Neuronal stem cell (in vitro differentiated cells): ENCODE measurements at places on chromosomes 4 and X.

- H3K27me3 ChIP-seq: peaks cover 23% of the 10 kb centered on the region
- no peaks in the 10 kb centered on the region for H3K36me3 ChIP-seq
- DNase-seq: no peak
These were observed 78.3 kb downstream of the FHDC1 start for GRCh38 chr4:153014460-153014859.

DNA sequence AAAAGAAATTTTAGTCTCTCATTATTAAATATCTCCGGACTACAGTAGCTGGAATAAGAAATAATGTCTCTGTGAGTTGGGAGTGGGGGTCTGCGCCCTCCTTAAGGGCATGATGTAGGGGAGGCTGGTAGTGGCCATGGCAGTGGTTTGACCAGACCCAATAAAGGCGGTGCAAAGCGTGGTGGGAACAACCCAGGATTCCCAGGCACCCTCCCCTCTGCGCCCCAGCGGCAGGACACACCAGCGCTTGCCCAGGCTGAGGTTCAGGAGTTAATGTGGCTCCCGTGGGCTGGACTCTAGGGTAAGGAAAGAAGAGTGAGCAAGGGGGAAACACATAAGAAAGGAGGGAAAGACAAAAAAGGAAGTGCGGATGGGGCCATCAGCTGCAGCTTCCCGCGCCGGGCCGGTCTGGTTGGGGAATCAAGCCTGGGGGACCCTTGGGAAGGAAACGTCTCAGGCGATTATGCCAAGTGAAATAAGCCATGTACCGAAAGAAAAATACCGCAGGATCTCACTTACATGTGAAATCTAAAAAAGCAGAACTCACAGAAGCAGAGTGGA is 157.5 kb upstream of the SMIM31 start:
- H3K36me3 ChIP-seq: no peaks in the 10 kb centered on the region
- no peak overlapping the region for H3K4me3 ChIP-seq
- H3K27ac ChIP-seq: no peak overlapping the region
- H3K27me3 ChIP-seq: no peaks in the 10 kb centered on the region
- DNase-seq: no peak
- H3K4me1 ChIP-seq: no peaks in the 10 kb centered on the region

- DNase-seq: no peak
- H3K27ac ChIP-seq: no peak overlapping the region
- no peak overlapping the region for H3K4me3 ChIP-seq
- no peaks in the 10 kb centered on the region for H3K36me3 ChIP-seq
These were observed 15.2 kb upstream of the CXCL2 start for GRCh38 chr4:74114234-74114633.

GRCh38 chrX:130916636-130917422 is 13.8 kb upstream of the ENOX2 start:
- no peaks in the 10 kb centered on the region for H3K4me1 ChIP-seq
- no peaks in the 10 kb centered on the region for H3K27me3 ChIP-seq
- H3K36me3 ChIP-seq: no peaks in the 10 kb centered on the region

DNA sequence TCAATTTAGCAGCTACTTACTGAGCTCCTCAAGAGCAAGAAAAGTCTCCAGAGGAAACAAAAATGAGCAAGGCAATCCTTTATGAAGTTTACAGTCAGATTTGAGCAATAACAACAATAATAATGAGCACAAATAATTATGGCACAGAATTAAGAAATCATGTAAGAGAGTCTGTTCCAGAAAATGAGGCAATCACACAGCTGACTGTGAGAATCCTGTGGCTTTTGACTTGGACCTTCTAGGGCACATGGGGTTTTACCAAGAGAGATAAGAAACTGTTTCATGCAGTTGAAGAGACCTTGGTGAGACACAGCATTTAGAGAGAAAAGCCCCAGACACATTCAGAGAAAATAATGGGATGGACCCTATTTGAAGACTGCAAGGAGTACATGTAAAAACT is 362.6 kb upstream of the MAGEB2 start:
- H3K4me3 ChIP-seq: no peak overlapping the region
- no peak for DNase-seq
- no peaks in the 10 kb centered on the region for H3K27me3 ChIP-seq

DNA sequence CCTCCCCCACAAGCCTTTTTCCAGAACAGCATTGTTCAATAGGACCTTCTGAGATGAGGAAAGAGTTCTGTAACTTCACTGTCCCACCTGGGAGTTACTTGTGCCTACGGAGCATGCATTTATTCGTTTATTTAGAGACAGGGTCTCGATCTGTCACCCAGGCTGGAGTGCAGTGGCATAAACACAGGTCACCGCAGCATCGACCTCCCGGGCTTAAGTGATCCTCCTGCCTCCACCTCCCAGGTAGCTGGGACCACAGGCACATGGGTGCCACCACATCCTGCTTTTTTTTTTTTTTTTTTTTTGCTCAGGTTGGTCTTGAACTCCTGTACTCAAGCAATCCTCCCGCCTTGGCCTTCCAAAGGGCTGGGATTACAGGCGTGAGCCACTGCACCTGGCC is 2.9 kb downstream of the MAP3K15 start:
- DNase-seq: no peak
- no peak overlapping the region for H3K4me3 ChIP-seq
- H3K27me3 ChIP-seq: peaks cover 5% of the 10 kb centered on the region
- no peak overlapping the region for H3K27ac ChIP-seq
- no peaks in the 10 kb centered on the region for H3K4me1 ChIP-seq
- no peaks in the 10 kb centered on the region for H3K36me3 ChIP-seq

DNA sequence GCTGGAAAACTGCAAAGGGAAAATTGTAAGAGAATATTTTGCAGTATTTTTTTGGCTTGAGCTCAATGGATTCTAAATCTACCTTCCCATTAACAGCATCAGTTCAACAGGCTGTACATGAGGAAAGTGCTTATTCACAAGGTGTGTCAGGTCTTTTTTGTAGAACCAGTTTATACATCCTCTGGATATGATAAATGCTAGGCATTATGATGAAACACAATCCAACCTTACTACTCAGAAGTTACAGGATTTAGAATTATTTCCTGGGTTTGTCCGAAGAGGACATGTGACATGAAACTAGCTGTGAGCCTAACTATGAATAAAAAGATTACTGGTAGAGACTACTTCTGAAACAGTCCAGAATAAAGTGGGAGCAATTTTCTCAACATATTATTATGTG is 49.5 kb downstream of the ATXN3L start:
- no peak overlapping the region for H3K4me3 ChIP-seq
- peaks cover 14% of the 10 kb centered on the region for H3K4me1 ChIP-seq
- H3K27ac ChIP-seq: no peak overlapping the region
- DNase-seq: no peak

DNA sequence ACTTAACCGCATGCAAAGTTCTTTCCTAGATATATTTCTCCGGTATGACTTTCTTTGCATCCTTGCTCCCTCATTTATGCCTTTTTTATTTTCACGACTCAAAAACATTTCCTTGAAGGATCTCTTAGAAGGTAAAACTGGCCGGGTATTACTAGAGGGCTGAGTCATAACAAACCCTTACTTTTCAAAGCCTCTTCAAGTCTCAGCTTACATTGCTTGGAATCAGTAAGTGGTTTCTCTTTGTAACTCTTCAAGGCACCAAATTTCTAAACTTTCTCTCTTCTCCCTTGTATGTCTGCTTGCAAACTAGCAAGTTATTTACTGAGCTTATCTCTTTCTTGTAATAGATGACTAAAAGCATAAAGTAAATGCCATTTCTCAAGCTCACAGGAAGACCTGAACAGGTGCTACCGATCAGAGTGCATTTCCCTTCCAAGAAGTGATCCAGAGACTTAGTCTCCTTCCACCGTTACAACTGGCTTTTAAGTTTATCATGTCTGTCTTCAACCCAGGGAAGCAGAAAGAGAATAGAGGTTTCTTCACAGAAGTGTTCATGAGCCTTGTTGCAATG is 75.5 kb downstream of the ANXA10 start:
- DNase-seq: no peak
- H3K4me1 ChIP-seq: no peaks in the 10 kb centered on the region
- no peaks in the 10 kb centered on the region for H3K27me3 ChIP-seq
- H3K4me3 ChIP-seq: no peak overlapping the region
